ENCODE measurements at places on chromosomes 13 and 19.

DNA sequence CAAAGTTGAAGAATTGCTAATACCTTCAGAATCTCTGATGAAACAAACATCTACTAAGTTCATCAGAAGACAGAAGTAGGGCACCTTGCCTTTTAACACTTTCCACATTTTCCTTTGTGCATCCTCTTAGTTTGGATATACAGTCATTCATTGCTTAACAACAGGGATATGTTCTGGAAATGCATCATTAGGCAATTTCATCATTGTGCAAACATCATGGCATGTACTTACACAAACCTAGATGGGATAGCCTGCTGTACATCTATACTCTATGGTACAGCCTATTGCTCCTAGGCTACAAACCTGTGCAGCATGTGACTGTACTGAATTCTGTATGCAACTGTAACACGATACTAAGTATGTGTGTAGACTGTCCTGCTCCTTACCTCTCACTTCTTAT lies 169.8 kb downstream of the SUCLA2 start:
- DNase-seq: no peak

GRCh38 chr19:351976-352625 lies 7.5 kb upstream of the MIER2 start:
- DNase-seq: no peak

DNA sequence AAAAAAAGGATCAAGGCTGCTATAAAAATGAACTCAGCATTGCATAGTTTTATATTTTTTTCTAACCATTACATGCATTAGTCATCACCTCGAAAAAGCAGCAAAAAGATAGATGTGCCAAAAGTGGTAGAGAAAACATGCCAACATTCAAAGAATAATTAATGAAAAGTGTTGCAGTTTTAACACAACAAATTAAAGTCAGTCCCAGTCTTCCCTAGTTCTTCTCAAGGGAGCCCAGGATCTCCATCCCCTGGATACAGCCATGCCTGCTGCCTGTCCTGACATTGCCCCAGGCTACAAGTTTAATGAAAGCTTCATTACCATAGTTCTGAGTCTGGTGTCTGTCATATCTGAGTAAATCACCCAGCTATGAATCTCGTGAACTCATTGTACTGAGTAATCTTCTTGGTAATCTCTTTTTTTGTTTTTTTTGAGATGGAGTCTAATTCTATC lies 116.6 kb upstream of the KLF12 start:
- no peak for DNase-seq

DNA sequence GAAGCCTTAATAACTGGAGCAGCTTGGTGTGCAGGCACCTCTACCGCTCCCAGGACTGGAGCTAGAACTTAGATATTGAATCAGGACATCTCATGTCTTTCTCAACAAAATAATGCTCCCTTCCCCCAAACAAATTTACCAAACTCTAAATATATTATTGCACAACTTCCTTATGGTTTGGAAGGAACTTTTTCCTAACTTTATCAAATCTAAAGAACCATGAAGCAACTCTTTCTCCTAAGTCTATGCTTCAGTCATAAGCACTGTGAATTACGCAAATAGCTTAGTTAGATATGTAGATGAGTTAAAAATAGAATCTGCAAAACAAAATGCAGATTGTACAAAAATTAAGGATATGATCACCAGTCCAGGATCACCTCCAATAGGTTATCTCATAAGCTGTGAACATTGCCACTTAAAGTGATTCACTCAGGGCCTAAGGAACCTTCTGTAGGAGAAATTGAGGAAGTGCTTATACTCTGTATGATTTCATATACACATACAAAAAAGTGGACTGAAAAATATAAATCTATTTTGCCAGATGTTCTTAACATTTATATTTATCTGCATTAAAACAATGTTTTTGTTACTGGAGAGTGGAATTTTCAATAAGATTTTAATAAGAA lies 20.4 kb upstream of the MAB21L1 start:
- no peak for DNase-seq

DNA sequence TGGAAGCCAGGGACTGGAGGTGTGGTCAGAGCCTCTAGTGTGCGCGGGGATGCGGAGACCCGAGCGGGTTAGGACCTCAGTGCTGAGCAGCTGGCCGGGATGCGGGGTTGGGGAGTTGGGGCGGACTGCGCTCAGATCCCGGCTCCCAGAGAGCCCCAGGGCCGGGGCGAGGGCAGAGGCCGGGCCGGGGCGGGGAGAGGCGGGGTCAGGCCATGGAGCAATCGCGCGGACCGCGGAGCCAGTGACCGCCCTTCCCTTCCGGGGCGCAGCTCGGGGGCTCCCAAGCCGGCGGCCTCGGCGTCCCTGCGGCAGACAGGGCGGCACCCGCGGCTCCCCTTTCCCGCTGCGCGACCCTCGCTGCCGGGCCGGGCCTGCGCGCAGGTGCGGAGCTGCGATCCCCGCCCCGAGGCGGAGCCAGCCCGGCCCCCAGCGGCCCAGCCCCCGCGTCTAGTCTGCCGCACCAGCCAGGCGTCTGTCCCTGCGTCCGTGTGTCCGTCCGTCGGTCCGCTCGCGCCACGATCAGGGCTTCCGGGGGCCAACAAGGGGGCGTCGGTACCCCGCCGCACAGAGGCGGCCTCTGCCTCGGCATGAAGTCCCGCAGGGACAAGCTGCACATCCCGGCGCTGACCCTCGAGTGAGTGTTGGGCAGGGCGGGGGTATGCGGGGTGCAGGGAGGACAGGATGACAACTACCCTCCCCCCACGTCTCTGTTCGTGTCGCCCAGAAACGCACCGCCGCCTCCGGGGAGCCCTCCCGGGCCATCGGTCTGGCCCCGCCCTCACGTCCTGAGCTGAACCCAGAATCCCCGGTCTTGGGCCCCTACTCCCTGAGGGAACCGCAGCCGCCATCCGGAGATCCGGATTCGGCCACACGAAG lies 12.4 kb downstream of the MAST3 start:
- peak; percentile 57 for DNase-seq

DNA sequence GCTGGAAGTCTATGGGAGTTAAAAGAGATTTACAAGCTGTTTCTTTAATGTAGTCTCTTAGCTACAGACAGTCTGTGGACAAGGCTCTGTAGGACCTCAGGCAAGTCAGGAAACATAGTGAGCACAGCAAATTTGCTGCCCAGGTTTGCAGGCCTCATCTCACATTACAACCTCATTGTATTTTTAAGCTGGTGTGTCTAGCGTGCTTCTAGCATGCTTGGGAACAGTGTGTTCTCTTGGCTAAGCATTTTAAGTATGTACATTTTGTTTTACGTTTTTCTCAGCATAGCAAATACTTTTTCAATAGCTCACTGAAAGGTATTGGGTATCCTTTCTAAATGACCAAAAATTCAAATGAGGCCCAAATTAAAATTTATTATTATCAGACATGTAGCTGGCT lies 113.2 kb downstream of the STARD13 start:
- DNase-seq: no peak

DNA sequence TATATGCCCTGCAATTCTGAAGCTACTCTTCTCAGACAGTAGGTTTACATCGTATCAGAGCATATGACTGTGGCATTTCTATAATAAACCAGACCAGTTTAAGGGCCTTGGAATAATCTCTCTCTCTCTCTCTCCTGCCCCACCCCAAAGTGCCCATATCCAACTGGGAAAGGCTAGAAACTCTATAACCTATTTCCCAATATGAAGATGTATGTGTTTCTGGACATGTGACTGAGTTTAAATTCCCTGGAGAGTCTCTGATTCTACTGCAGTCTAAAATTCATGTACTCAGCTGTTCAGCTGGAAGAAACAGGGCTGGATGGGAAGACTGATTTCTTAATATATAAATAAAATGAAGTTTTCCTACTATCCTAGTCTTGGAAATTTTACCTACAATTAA lies 91.9 kb upstream of the MBNL2 start:
- no peak for DNase-seq

DNA sequence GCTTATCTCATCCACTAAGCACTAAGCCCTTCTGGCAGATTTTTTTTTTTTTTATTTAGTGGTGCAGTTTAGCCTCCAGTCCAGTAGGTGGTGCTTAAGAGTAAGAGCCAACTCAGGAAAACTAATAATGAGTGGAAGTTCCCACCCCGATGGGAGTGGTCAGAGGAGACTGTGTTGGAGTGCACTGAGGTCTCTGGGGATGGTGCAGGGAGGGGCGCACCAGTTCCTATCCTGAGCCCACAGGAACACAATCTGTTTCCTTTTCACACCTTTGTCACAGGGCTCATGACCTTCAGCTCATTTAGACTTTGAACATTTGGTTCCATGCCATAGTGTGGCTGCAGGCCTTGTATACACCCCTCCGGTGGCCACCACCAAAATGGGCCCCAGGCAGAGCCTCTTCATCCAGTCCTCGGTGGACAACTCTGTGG lies 367.4 kb downstream of the SPRY2 start:
- no peak for DNase-seq

DNA sequence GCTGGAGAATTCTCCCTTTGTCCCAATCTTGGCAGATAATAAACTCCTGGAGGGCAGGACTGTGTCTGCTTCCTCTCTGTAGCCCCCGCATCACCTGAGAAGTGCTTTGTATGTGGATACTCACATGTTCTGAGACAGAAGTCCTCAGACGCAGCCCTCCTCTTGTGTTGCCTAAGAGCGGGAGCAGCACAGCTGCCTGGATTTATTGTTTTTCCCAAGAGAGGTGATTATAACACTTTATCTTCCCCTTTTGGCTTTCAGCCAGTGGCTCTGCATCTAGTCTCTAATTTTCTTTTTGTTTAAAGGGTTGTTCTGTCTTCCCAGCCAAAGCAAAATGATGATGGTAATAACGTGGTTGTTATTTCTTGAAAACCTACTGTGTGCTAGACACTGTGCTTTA lies 36.1 kb downstream of the OLFM4 start:
- DNase-seq: no peak

DNA sequence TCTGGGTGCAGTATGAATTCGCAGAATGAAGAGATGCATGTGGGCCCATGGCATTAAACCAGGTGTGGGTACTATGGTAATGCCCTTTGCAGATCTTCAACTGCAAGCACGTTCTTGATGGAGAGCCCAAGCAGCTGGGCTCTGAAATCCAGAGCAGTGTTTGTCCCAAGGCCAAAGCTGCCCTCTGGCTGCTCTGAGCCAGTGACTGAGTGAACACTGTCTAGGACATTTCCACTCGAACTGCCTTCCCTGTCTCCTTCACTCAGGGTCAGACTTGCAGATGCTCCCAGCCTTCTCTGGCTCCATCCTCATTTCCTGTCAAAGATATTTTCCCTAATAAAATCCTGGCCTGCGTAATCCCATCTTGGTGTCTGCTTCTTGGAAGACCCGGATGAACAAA lies 80.2 kb upstream of the GJB6 start:
- no peak for DNase-seq

DNA sequence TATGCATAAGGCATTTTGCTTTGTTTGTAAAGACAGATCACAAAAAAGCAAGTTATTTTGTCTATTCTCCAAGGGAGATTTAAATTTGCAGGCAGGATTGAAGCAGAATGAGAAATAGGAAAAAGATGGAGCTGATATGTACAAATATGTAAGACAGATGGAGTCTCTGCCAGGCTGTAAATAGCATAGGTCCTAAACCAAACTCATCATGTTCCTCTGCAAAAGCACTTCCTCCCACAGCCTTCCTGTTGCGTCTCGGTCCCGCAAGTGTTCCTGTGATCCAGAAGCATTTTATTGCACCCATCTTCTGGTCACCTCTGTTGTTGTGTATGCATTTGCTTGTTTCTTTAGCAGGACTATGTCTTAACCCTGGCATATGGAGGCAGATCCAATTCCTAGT lies 95.7 kb upstream of the CLDN10 start:
- no peak for DNase-seq

DNA sequence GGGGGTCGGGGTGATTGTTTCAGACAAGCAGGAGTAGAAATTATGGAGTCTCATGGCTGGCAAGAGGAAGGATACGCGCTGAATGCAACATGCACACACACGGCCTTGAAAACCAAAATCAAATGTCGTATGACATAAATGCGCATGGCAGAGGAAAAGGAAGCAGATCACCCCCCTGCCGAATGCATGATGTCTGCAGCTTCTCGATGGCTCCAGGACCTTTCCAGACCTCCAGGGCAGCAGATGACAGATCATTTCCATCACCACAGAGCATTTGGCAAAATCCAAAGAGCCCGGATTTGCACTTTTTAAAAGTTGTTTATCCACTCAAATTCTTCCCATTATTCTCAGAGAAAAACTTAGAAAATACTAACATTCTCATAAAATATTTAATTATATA lies 211.7 kb downstream of the NHLRC3 start:
- DNase-seq: no peak

DNA sequence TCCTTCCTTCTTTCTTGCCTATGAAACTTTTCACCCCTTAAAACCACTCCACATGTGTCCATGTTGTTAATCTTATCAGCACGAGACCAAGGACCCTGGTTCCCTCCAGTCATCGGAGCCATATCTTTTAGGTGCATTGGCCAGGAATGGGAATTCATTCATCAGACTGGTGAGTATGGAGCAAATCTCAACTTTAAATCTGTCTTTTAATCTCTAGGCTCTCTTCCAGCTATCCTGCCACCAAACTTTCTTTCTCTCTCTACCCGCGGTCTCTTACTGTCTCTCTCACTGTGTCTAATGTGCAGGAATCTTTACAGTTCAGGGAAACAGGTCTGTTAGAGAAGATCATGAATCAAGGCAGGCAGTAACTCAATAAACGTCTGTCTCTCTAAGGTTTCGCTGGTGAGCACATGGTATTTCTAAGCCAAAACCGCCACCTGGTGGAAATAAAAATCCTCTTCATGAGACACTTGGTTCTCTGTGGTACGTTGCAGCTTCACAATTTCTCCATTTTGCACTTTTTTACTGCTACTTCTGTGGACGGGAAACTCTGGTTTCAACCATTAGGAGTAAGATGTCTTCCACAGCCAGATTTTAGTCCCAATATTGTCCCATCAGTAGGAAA lies 16.1 kb downstream of the LGALS16 start:
- no peak for DNase-seq

DNA sequence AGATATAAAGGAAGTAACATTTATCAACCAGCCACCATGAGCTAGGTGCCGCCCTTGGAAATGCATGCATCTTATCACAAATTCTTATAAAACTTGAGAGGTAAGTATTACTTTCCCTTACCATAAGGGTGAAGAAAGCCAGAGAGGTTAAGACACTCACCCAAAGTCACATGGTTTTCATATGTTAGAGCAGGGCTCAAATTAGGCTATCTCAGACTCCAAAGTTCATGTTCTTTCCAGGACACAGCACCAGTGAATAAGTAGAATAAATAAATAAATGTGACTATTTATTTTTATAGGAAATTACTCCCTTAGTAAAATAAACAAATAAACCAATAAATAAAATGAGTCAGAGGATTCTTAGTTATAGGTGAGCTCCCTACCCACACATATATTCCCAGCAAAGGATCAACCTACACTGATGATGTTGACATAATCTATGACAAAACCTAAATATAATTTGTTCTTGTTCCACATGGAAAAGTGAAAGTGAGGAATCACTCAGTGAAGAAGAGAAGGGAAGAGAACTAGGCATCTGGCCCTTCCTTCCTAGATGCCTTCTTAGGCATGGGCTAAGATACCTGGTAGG lies 27.2 kb downstream of the SPRY2 start:
- no peak for DNase-seq

DNA sequence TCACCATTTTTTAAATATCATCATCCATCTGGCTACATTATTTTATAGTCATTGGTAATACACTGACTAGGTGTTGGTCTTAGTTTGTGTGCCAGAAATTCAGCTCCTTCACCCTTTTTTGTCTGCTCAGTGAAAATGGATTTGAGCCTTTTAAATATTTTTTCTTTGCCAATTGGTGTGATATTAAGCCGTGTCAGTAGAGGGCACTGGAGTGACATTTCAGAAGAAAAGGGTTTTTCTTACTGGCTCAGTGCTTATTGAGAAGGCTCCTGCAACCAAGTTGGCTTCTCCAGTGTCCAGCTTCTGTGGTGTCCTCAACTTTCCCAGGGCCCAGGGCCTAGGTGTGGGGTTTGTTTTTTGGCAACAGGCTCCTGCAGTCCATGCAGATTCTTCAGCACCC lies 546.6 kb downstream of the DACH1 start:
- DNase-seq: no peak
